Activated T-cell treated with anti-CD3 and anti-CD28 coated beads, Interleukin-2, amount 50 U/mL, for 72 hours (primary cell): ENCODE measurements at places on chromosomes 13 and 19.

GRCh38 chr19:35135389-35135909 lies 590 bp upstream of the LGI4 start:
- H3K27me3 ChIP-seq = no peaks in the 10 kb centered on the region
- peak; percentile 80 for DNase-seq
- no peaks in the 10 kb centered on the region for H3K4me1 ChIP-seq
- H3K4me3 ChIP-seq = no peak overlapping the region

DNA sequence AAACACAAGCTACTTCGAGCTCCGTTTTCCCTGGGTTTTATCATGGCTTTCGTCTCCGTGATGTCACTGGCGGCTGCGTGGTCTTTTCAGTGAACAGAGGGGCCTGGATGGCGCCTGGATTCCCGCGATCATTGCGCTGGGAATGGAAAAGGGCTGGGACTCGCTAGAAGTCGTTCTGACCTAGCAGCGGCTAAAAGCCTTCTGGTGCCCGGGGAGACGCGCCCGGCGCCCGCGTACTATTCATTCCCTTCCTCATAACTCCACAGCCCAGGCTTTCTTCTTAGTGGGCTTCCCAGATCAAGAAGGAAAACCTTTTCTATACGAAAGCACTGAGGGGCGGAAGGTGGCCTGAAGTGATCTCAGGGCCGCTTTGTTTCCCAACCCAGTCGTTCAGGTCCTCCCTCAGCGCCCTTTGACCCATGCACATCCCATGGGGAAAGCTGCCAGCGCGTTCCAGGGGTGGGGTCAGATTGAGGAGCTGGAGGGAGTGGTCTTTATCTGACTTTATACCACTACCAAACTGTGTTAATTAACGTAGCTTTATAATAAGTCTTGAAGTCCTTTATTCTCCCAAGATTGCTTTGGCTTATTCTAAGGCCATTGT lies 96.6 kb downstream of the ELF1 start:
- peaks cover 23% of the 10 kb centered on the region for H3K4me1 ChIP-seq
- peak overlapping the region; percentile 94 for H3K27ac ChIP-seq
- H3K36me3 ChIP-seq = no peaks in the 10 kb centered on the region
- peak overlapping the region; percentile 75 for H3K4me3 ChIP-seq

- no peaks in the 10 kb centered on the region for H3K27me3 ChIP-seq
- DNase-seq = no peak
- H3K4me1 ChIP-seq = no peaks in the 10 kb centered on the region
- H3K4me3 ChIP-seq = no peak overlapping the region
Measured at GRCh38 chr13:80040981-80041317, 300.0 kb downstream of the SPRY2 start.

GRCh38 chr19:38149661-38150061 lies 74.4 kb downstream of the DPF1 start:
- no peaks in the 10 kb centered on the region for H3K36me3 ChIP-seq
- no peaks in the 10 kb centered on the region for H3K27me3 ChIP-seq
- no peak overlapping the region for H3K4me3 ChIP-seq
- H3K27ac ChIP-seq = no peak overlapping the region
- H3K4me1 ChIP-seq = no peaks in the 10 kb centered on the region

- DNase-seq = no peak
- no peaks in the 10 kb centered on the region for H3K36me3 ChIP-seq
- no peak overlapping the region for H3K27ac ChIP-seq
- no peak overlapping the region for H3K4me3 ChIP-seq
- no peaks in the 10 kb centered on the region for H3K27me3 ChIP-seq
Measured at GRCh38 chr13:100300708-100301107, 211.8 kb downstream of the PCCA start.

GRCh38 chr13:101455863-101456262 lies 3.4 kb downstream of the ITGBL1 start:
- DNase-seq = no peak
- no peak overlapping the region for H3K27ac ChIP-seq
- H3K27me3 ChIP-seq = peaks cover 19% of the 10 kb centered on the region
- H3K4me3 ChIP-seq = no peak overlapping the region

GRCh38 chr13:65613004-65613403 lies 1617.1 kb downstream of the PCDH9 start:
- no peak overlapping the region for H3K4me3 ChIP-seq
- H3K27ac ChIP-seq = no peak overlapping the region
- no peaks in the 10 kb centered on the region for H3K4me1 ChIP-seq
- H3K27me3 ChIP-seq = no peaks in the 10 kb centered on the region
- H3K36me3 ChIP-seq = no peaks in the 10 kb centered on the region
- DNase-seq = no peak

DNA sequence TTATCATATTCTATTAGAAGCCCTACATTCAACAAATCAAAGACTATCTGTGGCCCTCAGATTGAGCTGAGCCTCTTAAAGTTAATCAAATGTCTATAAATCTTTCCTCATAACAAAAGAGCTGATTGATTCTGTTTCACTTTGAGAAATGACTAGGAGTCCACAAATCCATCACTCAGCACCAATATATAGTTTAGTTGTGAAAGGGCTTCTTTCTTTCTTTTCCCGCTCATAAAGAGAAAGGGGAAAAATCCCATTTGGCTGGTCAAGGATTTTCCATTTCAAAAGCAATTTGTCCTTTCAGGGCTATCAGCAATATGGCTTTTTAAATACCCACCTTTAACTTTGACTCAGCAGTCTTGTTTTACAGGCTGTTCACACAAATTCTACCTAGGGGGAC lies 408.5 kb upstream of the PCDH20 start:
- H3K27ac ChIP-seq = no peak overlapping the region
- no peak for DNase-seq
- H3K36me3 ChIP-seq = no peaks in the 10 kb centered on the region
- H3K27me3 ChIP-seq = no peaks in the 10 kb centered on the region

DNA sequence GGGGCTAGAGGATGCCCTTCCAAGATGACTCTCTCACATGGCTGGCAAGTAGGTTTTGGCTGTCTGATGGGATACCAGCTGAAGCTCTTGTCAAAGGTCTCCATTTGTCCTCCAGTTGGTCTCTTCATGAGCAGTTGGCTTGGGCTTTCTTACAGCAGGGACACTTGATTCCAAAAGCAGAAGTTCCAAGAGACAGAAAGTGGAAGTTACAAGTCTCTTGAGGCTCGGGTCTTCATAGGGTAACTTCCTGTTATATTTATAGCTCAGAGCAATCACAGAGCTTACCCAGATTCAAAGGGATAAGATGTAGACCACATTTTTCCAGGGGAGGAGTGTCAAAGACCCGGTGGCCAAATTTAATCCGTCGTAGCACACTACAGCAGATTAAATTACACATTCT lies 440.0 kb downstream of the RFC3 start:
- no peak overlapping the region for H3K4me3 ChIP-seq
- H3K27ac ChIP-seq = no peak overlapping the region
- no peaks in the 10 kb centered on the region for H3K4me1 ChIP-seq
- no peak for DNase-seq
- no peaks in the 10 kb centered on the region for H3K36me3 ChIP-seq

DNA sequence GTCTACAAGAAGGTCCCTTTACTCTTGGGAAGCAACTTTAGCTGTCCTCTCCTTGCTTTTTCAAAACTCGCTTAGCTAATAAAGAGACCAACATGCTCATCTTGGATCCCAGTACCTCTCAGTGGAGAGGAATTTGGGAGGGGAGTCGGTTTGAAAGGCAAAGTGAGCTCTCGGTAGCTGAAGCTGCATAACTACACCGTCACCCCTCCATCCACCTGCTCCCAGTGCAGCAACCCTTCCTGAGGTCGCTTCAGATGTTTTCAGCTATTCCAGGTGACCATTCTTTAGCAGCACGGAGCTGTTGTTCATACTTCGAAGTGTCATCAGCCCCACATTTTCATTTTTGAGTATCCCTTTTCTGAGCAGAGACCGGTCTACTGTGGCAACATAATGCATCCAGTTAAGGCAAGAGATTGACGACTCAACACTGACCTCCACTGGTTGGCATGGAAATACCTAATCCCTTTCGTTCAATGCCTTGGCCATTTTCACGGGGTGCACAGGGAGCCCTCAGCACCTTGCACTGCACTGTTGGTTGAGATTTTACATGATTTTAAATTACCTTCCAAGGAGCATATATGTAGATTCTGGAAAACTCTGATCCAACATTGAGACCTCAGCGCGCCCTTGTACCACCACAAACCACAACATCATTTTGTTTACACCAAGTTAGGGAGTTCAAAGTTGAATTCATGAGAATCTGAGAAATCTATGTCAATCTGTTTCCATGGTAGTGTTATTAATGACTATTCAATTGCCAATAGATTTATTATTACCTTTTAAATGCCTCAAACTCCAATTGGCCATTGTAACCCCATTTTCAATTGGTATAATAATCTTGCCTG lies 42.2 kb downstream of the DLEU7 start:
- DNase-seq = peak; percentile 69
- no peak overlapping the region for H3K27ac ChIP-seq
- H3K36me3 ChIP-seq = peaks cover 3% of the 10 kb centered on the region
- no peak overlapping the region for H3K4me3 ChIP-seq

DNA sequence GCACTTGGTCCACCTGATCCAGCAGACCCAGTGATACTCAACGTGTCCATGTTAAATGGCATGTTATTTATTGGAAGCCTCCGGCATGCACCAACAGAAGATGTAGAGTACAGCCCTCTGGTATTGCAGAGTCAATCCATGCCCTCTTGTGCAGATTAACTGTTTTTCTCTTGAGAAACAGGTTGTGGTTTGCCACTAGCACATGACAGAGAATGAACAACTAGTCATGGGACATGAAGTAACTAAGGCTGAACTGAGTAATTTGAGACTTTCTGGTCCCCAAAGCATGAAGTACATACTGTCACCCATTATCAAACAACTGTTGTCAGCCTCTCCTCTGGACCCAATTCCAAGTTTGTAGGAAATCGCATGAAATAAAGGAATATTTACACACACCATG lies 3.2 kb downstream of the ZNF562 start:
- peak overlapping the region; percentile 18 for H3K27ac ChIP-seq
- DNase-seq = no peak
- peaks cover 78% of the 10 kb centered on the region for H3K36me3 ChIP-seq
- H3K27me3 ChIP-seq = no peaks in the 10 kb centered on the region

DNA sequence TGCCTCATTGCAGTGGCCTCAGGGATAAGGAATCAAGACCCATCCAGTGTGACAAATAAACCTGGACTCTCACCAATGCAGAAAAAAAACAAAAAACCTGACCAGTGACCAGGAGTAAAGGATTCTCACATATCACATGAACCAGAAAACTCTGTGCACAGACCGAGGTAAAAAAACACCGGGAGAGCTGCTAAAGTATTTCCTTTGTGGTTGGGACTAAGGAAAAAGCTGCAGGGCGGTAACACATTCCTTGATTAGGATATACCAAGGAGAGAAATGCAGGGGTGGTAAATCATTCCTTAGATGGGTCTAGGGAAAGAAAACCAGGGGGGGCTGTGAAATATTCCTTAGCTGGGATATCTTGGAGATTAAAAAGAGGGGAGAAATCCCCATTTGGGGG lies 64.8 kb upstream of the ZNF85 start:
- no peak for DNase-seq
- no peak overlapping the region for H3K27ac ChIP-seq
- no peaks in the 10 kb centered on the region for H3K27me3 ChIP-seq

GRCh38 chr19:21698215-21698614 lies 69.2 kb downstream of the ZNF100 start:
- no peaks in the 10 kb centered on the region for H3K27me3 ChIP-seq
- no peak overlapping the region for H3K4me3 ChIP-seq
- H3K27ac ChIP-seq = no peak overlapping the region
- no peaks in the 10 kb centered on the region for H3K36me3 ChIP-seq

- H3K4me3 ChIP-seq = no peak overlapping the region
- H3K36me3 ChIP-seq = no peaks in the 10 kb centered on the region
- DNase-seq = no peak
- no peaks in the 10 kb centered on the region for H3K4me1 ChIP-seq
- H3K27me3 ChIP-seq = peaks cover 39% of the 10 kb centered on the region
- no peak overlapping the region for H3K27ac ChIP-seq
Measured at GRCh38 chr19:5397804-5398692, 57.2 kb upstream of the ZNRF4 start.

GRCh38 chr19:8642561-8642960 lies 12.1 kb downstream of the NFILZ start:
- H3K4me1 ChIP-seq = no peaks in the 10 kb centered on the region
- no peaks in the 10 kb centered on the region for H3K36me3 ChIP-seq
- no peak overlapping the region for H3K4me3 ChIP-seq

- no peak overlapping the region for H3K4me3 ChIP-seq
- no peak overlapping the region for H3K27ac ChIP-seq
- H3K27me3 ChIP-seq = peaks cover 60% of the 10 kb centered on the region
Measured at GRCh38 chr13:93786846-93787489, 560.4 kb downstream of the GPC6 start.

DNA sequence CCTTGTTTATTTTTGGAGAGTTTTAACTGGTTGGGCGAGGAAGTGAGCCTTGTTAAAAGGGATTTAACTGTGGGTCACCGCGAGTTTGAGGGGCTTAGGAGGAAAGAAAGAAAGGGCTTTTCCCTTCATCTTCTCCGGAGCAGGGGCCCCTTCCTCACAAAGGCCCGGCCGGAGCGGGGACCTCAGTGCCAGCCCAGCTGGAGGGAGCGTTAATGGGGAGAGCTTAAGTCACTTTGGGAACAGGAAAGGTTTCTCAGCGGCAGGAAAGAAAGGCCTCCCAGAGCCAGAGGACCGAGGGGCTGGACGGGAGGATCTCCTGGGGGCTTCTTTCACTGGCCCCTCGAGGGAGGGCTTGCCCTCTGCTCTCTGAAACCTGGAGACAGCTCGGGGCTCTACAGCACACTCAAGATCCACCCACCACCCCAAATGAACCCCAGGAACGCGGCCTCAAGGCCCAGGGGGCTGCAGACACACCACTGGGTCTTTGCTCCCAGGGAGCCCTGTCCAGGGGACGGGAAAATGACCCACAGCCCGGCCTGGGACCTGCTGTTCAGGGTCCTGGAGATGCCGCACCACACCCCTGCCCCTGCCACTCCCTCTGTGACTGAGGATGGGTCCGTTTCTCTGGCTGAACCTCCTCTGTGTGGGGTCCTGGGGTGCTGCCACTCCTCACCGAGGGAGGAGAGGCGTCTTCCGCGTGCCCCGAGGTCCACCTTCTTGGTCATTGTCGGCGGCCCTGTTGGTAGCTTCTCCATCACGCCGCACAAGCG lies 128.3 kb downstream of the URI1 start:
- no peaks in the 10 kb centered on the region for H3K36me3 ChIP-seq
- no peak overlapping the region for H3K27ac ChIP-seq
- H3K27me3 ChIP-seq = peaks cover 1% of the 10 kb centered on the region
- no peak overlapping the region for H3K4me3 ChIP-seq
- no peak for DNase-seq
- no peaks in the 10 kb centered on the region for H3K4me1 ChIP-seq

DNA sequence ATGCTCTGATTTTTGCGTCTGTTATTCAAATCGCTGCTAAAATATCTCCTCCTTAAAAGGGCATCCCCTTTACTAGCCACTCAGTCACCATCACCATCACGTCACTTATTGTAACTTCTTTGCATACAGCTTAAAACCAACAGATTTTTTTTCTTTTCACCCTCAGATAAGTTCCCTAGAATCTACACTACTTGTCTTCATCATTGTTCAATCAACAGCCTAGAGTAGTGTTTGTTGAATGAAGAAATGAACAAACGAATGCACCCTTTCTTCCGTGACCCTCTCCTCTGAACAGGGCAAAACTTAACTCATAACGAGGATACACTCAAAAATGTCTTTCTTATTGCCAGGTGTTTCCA lies 1.1 kb upstream of the AKAP11 start:
- peak overlapping the region; percentile 93 for H3K27ac ChIP-seq
- H3K4me3 ChIP-seq = peak overlapping the region; percentile 96
- peaks cover 2% of the 10 kb centered on the region for H3K36me3 ChIP-seq
- no peaks in the 10 kb centered on the region for H3K27me3 ChIP-seq
- DNase-seq = no peak
- peaks cover 44% of the 10 kb centered on the region for H3K4me1 ChIP-seq

GRCh38 chr19:1823539-1824251 lies 11.6 kb upstream of the ATP8B3 start:
- no peaks in the 10 kb centered on the region for H3K4me1 ChIP-seq
- H3K27me3 ChIP-seq = no peaks in the 10 kb centered on the region
- peaks cover 13% of the 10 kb centered on the region for H3K36me3 ChIP-seq
- no peak overlapping the region for H3K27ac ChIP-seq
